Esophagus squamous epithelium (tissue), 5 donors: ENCODE measurements at places on chromosomes 5 and 9. TPM values are rescaled to one million over a fixed set of nuclear protein-coding genes. Genes with fewer than 3 reads are reported as not detected.

The CDH10 gene
- not detected for total RNA-seq

The SARDH gene
- not detected for total RNA-seq

The PCDHGA9 gene
- total RNA-seq, result 5.5 TPM

The SPATA24 gene
- 1.5 TPM for total RNA-seq

The MLANA gene
- not detected for total RNA-seq

The CDHR2 gene
- not detected for total RNA-seq

- DNase-seq, result no peak
Measured at GRCh38 chr5:159782197-159782994, 133.9 kb upstream of the ADRA1B start.

GRCh38 chr5:10518347-10518746, 45.5 kb upstream of the ANKRD33B start:
- DNase-seq, result no peak

- no peak for DNase-seq
Measured at GRCh38 chr5:68334553-68334886, 119.0 kb downstream of the PIK3R1 start.

DNA sequence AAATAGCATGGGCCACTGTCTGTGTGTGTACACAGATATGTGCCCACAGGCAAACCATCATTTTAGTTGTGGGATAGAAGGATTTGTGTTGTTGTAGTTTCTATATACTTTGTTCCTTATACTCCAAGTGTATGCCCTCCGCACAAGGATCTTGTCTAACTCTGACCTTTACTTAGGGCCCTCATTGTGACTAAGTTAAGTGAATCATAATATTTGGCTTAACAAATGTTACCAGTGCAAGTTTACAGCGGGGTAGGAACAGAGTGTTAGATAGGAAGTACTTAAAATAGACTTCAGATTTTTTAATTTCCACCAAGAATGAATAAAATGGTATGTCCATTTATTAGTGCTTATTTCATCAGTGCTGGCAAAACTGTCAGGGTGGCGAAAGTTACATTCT, 29.5 kb upstream of the CYFIP2 start:
- no peak for DNase-seq

DNA sequence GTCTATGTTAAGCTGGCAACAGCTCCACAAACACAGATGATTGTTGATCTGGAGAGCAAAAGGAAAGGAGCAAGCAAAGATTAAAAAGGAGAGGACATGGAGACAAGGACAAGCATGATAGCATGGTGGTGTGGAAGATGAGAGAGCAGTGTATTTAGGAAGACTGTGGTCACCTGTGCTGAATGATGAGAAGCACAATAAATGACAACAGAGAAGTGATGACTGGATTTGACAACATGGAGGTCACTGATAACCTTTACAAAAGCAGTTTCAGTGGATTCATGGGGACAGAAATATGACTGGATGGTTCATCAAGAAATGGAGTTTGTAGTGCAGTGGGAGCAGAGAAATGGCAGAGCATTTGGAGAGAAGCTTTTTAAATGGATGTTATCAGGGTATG, 20.2 kb downstream of the TTC33 start:
- no peak for DNase-seq

DNA sequence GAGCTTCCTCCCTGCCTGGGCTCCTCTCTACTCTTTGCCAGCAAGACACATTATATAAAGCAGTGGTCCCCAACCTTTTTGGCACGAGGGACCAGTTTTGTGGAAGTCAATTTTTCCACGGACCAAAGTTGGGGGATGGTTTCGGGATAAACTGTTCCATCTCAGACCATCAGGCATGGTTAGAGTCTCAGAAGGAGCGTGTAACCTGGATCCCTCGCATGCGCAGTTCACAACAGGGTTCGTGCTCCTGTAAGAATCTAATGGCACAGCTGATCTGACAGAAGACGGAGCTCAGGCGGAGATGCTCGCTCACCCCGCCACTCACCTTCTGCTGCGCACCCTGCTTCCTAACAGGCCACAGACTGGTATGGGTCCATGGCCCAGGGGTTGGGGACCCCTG, 142.8 kb downstream of the LIFR start:
- no peak for DNase-seq

- DNase-seq, result no peak
Measured at GRCh38 chr5:88740604-88741185, 142.3 kb downstream of the MEF2C start.

GRCh38 chr9:20382460-20383071, 239.7 kb downstream of the MLLT3 start:
- DNase-seq, result no peak

- DNase-seq, result no peak
Measured at GRCh38 chr5:124648902-124649467, 97.5 kb downstream of the ZNF608 start.

- DNase-seq, result no peak
Measured at GRCh38 chr5:127834094-127834531, 130.9 kb downstream of the CCDC192 start.

GRCh38 chr9:113875459-113876150, 504 bp upstream of the ZNF618 start:
- no peak for DNase-seq
